ENCODE measurements at places on chromosomes 16 and 17. TPM values are rescaled to one million over a fixed set of nuclear protein-coding genes. Genes with fewer than 3 reads are reported as not detected.

DNA sequence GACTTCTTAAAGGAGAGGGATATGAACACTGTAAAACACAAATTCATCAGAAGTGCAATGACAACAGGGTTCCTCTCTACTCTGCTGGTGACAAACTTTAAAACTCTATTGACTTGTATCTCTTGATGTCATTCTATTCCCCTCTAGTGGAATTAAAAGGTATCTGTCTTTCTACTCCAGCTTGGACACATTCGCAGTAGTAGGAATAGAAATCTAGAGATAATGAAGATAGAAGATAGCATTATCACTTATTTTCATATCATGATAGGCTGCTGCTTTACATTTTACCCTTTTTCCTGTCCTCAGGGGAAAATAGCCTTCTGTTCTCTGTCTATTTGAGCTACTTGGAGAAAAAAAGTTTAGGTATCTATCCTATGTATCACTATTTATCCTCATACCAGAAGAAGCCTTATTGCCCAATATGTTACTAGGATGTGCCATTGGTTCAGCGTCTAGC, 209.6 kb upstream of the CACNG5 start:
- DNase-seq, result no peak

DNA sequence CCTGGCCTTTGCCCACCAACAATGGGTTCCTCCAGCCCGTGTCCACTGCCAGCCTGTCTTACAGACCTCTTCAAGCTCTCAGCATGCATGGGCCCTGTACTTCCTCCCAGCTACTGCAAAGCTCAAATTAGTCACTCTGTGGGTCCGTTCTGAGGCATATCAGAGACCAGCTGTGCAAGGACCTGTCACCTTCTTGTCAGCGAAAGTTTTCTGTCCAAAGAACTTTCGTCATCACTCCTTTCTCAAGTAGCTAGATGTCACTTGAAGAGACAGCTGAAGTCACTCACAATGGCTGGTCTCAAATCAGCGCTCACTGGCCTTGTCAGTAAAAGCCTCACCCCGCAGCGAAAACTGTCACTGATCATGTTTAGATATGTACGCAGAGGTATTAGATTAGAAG, 91.4 kb upstream of the DYNLRB2 start:
- DNase-seq, result no peak

KRTAP3-1 gene
- polyA plus RNA-seq, result not detected

KRT16 gene
- 0.16 TPM for polyA plus RNA-seq

DNA sequence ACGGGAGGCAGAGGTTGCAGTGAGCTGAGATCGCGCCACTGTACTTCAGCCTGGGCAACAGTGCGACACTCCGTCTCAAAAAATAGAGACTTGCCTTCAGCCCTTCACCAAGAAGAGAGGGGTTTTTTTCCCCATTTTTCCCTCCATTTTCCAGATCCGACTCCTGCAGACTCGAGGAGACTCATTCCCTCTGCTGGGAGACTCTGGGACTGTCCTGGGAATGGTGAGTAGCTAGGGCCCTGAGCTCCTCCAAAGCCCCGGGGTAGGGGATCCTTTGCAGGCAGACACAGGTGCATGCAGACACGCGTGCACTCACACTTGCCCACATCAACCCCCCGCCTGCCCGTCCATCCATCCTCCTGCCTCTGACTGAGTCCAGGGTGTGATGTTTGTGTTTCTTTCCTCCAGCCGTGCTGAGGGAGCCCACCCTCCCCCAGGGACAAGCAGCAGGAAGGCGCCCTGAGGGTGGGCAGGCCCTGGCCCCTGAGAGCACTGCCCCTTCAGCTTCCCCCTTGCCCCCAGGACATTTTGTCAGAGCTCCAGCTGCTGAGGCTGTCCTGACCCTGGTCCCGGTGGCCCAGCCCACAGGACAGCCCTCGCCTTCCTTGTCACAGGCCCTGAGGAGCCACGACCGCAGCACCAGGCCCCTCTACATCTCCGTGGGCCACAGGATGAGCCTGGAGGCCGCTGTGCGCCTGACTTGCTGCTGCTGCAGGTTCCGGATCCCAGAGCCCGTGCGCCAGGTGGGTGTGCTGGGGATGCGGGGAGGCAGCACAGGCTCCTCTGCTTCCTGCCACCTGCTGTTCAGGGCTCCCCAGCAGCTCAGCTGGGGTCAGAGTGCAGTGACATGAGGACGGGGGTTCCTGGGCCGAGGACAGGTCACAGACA, 10.2 kb downstream of the ENDOV start:
- DNase-seq, result no peak

GRCh38 chr16:29848420-29849297, 14.4 kb downstream of the CDIPT start:
- peak; percentile 68 for DNase-seq

DNA sequence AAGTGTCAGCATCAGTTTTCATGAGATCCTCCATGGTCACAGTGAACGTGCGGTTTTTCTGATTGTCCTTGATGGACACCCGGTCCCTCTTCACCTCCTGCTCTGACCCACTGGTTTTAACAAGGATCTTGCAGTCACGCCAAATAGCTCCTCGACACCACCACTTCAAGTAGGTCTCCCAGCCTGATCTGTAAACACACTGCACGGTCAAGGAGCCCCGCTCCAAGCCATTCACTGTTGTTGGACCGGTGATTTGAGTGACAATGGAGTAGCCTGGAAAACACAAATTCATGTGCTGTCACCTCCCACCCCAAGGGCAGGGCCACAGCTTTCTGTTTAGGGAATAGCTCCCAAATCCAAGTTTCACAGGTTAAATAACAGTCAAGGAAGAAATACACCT, 8.2 kb downstream of the CD300LF start:
- DNase-seq, result no peak

DNA sequence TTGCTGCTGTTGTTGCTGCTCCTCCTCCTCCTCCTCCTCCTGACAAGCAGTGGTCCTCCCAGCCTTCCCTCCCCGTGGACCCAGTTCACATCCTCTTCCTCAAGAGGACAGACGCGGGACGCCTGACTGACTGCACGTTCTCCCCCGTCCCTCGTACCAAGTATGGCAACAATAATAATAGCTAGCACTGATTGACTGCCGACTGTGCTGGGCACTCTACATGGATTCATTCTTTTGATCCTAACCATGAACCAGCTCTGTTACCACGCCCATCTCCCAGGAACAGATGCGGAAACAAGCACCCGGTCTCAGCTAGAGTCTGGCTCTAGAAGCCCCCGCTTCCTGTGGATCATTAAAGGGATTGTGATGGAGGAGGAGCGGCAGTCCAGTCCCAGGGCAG, 78.0 kb downstream of the GNAO1 start:
- DNase-seq, result no peak
